ENCODE measurements at places on chromosomes 13 and 19. TPM values are rescaled to one million over a fixed set of nuclear protein-coding genes. Genes with fewer than 3 reads are reported as not detected.

The FCHO1 gene
- 38.3 TPM for total RNA-seq

The PRTN3 gene
- not detected for total RNA-seq

The RDH8 gene
- not detected for total RNA-seq

The NOSIP gene
- total RNA-seq: 75.6 TPM

The KCNN4 gene
- total RNA-seq: 49.6 TPM

The FGF21 gene
- total RNA-seq: not detected

GRCh38 chr13:25241007-25241406, 46.3 kb downstream of the MTMR6 start:
- DNase-seq: no peak

GRCh38 chr13:49731766-49732165, 40.5 kb upstream of the EBPL start:
- no peak for DNase-seq

DNA sequence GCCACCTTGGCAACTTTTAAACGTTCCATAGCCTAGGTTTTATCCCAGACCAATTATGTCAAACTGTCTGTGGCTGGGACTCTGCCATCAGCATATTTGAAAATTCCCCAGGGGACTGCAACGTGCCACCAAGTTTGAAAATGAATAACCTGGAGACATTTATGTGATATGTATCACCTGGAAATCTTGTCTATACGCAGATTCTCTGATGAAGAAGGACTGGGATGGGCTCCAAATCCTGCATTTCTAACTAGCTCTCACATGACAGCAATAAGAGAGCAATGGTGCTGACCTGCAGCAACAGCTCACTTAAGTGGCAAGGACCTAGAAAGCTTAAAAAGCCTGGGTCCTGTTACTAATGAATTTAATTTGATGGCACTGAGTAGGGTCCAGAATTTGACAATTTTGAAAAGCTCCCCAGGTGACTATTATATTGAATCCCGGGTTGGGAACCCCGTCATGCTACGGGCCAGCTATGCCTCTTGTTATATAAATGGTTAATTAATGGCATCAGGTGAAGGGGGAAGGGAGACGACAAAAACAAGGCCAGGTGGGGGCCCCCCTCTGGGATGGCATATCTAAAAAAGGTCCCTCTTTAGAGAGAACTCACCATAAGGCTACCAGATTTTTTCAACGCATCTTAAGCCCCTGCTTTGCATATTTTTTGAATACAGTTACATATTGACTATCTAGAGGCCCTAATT, 213.7 kb downstream of the ZIC5 start:
- no peak for DNase-seq

DNA sequence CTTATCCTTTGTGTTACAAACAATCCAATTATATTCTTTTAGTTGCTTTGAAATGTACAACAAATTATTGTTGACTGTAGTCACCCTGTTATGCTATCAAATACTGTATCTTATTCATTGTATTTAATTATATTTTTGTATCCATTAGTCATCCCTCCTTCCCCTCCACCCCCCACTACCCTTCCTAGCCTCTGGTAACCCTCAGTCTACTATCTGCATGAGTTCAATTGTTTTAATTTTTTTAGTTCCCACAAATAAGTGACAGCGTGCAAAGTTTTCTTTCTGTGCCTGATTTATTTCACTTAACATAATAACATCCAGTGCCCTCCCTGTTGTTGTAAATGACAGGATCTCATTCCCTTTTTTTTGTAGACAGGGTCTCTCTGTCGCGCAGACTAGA, 4.5 kb downstream of the SAE1 start:
- DNase-seq: no peak

GRCh38 chr13:74868049-74868448, 613.9 kb downstream of the TBC1D4 start:
- no peak for DNase-seq

DNA sequence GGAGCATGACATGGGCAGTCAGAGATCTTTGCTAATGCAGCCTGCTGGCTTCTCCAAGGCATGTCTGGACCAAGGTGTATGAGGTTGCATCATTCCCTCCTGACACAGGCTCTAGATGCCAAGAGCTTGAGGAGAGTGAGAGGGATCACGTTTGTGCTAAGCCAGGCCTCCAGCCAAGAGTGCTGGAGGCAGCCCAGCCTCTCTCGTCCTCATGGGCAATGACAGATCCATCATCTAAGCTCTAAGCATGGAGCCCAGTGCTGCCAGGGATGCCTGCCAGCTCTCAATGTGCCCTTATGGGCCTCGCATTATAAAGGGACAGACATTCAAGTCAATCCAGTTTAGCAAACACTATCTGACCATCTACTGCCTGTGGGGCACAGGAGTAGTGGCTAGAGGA, 136.3 kb upstream of the VSTM2B start:
- no peak for DNase-seq

All from activated CD8-positive, alpha-beta T cell treated with anti-CD3 and anti-CD28 coated beads for 36 hours (primary cell).